Left forelimb (tissue), 1 donor: ENCODE measurements at places on chromosomes 12 and 14.

DNA sequence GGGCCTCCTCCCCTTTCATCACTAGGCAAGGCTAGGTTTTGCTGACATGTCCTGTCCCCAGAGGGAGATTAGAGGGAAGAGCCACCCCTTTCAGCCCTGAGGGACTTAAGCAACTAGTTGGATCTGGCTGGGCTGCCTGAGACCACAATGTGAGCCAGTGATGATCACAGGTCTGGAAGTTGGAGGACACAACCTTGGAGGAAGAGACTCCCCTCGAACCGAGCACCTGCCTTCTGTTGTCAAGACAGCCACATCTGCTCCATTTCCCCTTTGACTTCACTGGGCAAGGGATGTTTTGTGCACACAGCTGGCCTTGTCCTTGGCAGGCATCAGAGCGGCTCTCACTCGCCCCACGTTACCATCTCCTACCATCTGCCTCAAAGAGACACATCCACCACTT lies 31.4 kb downstream of the MVK start:
- DNase-seq = no peak

GRCh38 chr12:6778217-6778573 lies 5.9 kb downstream of the LAG3 start:
- DNase-seq = no peak

DNA sequence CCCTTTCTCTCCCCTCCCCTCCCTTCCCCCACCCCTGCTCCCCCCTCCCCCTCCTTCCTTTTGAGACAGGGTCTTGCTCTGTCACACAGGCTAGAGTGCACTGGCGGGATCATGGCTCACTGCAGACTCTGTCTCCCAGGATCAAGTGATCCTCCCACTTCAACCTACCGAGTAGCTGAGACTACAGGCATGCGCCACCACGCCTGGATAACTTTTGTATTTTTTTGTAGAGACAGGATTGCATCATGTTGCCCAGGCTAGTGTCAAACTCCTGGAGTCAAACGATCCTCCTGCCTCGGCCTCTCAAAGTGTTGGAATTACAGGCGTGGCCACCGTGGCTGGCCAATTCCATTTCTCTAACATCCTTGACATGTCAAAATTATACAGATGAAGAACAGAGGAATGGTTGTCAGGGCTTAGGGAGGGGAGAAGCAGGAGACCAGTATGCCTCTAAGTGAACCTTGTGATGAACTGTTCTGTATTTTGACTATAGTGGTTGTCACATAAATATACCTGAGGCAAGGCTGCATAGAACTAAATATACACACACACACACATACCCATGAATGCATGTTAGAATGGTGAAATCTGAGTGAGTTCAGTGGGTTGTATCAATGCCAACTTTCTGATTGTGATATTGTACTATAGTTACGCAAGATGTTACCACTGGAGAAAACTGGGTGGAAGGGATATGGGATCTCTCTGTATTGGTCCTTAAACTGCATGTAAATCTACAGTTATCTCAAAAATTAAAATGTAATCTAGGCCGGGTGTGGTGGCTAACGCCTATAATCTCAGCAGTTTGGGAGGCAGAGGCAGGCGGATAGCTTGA lies 3.6 kb upstream of the CFAP73 start:
- DNase-seq = no peak

DNA sequence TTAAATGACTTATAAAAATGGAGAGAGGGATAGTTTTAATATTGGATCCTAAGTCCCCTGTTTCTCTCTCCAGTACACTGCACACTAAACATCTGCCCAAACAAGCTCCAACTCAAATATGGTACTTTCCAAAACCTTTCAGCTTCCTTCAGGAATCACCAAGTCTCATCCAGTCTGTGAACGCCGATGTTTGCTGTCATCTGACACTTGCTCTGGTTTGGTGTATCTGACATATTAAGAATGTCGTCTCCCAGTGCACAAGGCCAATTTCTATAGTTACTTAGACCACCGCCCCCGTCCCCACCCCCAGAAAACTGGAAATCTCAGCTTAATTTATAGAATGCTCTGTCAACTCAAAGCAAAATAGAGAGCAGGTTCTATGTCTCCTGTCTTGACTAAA lies 5.0 kb upstream of the MGP start:
- no peak for DNase-seq

GRCh38 chr14:66288511-66288910 lies 197.7 kb upstream of the CCDC196 start:
- no peak for DNase-seq

- DNase-seq = no peak
Observed at GRCh38 chr14:92373336-92373735, 50.4 kb downstream of the SLC24A4 start.

- peak; percentile 68 for DNase-seq
Observed at GRCh38 chr14:85534458-85535293, 4.7 kb downstream of the FLRT2 start.
